ENCODE measurements at places on chromosomes 6 and 20.

GRCh38 chr6:52731719-52732118 is 31.6 kb downstream of the GSTA2 start:
- no peak for DNase-seq

GRCh38 chr6:28282926-28283325 is 1.6 kb downstream of the PGBD1 start:
- DNase-seq: no peak

DNA sequence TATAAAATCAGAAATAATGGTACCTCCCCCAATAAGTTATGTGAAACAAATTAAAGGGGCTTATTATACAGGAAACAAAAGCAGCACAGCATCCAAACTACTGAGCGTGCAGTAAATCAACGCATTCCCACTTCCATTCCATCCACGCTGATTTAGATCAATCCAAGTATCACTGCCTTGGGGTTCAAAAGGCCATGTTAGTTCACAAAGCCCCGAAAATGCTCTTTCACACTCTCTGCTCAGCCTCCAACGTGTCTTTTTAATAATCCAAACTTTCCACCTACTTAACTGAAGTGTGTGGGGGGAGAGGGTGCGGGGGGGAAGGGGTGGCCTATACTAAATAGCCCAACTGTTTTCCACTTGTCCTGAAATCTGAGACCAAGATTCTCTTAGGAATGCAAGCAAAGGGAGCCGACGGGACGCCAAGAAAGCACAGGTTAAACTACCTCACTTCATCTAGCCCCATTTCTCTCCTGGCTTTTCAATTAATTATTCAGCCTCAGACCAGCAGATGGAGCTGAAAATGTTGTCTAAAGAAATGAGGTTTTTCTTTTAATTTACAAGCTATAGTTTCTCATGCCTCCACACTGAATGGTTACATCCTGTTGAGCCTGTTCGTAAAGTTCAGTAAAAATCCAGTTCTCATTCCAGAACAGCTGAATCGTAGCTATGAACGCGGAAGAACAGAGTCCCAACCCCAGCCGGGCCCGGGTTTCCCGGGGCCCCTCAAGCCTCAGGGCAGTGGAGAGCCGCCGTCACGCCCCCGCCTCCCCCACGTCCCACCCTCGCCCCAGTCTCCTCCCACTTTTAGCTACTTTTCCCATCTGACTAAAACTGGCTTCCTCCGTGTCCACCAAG is 1.0 kb upstream of the NXT1 start:
- DNase-seq: peak; percentile 47

DNA sequence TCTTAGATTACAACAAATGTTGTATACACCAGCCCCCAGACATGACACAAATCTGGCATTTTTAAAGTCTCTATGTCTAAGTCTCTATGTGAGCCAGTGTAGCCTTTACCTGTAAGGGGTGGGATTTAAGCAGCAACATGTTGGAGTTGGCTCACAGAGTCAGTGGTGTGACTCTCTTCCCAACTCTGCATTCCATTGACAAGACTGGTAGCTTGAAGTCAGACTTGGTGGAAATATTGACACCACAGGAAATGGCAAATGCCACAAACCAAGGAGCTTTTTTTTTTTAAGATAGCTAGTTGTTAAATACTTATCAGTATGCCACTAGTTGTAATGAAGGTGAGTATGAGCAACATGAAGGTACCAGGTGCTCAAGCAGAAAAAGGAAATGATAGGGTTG is 103.1 kb upstream of the SMLR1 start:
- DNase-seq: no peak

DNA sequence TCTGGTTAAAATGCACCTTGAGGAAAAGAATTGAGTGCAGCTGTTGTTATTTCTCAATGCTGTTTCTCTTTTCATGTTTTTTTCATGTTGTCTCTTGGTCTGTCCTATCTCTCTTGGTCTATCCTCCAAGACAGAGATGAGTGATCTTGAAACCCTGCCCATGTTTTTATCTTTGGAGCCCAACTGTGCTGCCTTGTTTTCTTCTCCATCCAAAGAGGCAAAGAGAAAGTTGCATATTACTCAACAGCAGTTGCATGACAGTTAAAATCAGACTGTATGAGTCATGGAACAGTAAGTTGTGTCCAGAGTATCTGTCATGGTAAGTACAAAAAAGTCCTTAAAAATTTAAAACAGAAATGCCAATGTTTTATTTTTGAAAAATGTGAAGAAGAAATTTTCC is 26.2 kb downstream of the BCAS1 start:
- no peak for DNase-seq

DNA sequence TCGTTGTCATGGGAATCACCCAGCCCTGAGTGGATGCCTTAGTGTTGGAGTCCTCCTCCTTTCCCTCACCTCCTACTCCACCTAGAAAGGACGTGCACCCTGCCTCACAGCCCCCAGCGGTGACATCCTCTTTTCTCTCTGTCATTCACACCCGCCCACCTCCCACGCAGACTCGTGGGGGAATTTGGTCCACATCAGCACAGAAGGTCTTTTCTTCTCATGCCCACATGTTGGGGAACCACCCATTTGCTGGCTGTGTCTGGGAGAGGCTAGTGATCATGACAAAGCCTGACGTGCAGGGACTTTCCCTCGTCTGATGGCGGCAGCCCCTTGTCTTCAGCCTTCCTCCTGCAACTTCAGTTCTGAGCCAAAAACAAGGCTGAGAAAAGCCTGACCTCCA is 96.0 kb upstream of the CNKSR3 start:
- DNase-seq: peak; percentile 21

- DNase-seq: no peak
Observed at GRCh38 chr6:22613695-22614094, 44.3 kb downstream of the HDGFL1 start.

DNA sequence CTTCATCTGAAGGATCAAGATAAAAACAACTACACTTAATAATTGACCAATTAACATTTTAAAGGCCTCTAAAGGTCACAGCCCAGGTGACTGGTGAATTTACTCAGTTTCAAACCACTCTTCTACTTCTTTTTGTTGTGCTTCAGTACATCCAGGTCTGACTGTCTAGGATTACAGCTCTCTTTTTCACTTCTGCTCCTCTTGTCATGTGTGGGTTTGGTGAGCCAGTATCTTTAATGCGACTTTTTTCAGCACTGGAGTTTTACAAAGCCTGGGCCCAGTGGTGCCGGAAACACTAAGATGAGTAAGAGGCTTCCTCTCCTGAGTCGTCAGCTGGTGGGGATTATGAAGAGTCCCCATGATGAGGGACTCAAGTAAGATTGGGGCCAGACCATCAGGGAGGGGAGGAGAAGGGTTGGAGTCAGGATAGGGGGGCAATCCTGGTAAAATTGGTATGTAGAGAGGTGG is 27.0 kb downstream of the HECA start:
- DNase-seq: no peak

DNA sequence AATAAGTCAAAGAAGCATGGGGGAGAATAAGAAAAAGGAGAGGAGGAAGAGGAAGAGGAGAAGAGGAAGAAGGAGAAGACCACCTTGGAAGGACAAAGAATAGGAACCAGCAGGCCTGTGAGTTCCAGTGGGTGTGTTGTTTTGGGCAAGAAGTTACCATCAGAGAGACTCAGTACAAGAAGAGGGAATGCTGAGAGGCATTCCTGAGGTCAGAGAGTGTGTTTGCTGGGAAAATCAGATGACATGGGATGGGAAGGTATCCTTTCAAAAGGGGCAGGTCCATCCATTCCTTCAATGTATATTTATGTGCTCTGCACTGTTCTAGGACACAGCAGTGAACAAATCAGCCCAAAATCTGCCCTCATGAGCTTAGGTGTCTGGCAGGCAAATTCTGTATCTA is 40.5 kb upstream of the PRIM2 start:
- DNase-seq: no peak

Data from stimulated activated CD8-positive, alpha-beta memory T cell treated with anti-CD3 and anti-CD28 coated beads, Interleukin-15, amount 100 ng/mL, for 24 hours (primary cell).